KBM-7 (cell line): ENCODE measurements at places on chromosomes 5 and 9.
A peak's percentile ranks its signal among the peaks of the same experiment; 100 is the strongest.

- no peak for DNase-seq
Observed at GRCh38 chr5:43854697-43855292, 251.8 kb downstream of the NNT start.

DNA sequence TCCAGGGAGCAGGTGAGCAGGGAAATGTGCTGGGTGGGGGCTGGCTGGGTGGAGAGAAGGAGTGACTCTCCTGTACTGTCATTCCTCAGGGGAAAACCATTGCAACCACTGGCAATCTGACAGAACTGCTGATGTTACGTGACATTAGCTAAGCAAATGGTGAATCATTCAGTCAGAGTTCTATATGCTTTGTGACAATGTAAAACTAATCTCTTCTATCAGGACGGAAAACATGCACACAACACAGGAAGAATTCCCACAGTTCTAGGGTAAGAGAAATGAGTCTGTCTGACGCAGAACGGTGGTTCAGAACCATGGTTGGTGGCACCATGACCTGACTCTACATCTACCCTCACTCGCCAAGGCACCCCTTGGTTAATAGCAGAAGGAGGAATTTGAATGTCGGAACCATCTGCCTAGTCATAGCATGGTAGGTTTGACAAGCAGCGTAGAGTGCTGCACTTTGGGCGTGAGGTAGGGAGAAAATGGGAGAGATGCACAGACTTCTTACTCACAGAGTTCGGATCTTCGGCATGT lies 243.6 kb upstream of the PANK3 start:
- no peak for DNase-seq

GRCh38 chr5:16856531-16856930 lies 79.6 kb downstream of the MYO10 start:
- no peak for DNase-seq

GRCh38 chr9:35226651-35227050 lies 64.8 kb downstream of the UNC13B start:
- no peak for DNase-seq

GRCh38 chr5:150758203-150758530 lies 650 bp downstream of the DCTN4 start:
- DNase-seq = no peak

- DNase-seq = no peak
Observed at GRCh38 chr5:91006713-91007112, 376.4 kb downstream of the ARRDC3 start.

GRCh38 chr5:1519631-1520210 lies 4.0 kb downstream of the LPCAT1 start:
- DNase-seq = no peak

- DNase-seq = no peak
Observed at GRCh38 chr5:55429613-55430253, 105.0 kb downstream of the PLPP1 start.

DNA sequence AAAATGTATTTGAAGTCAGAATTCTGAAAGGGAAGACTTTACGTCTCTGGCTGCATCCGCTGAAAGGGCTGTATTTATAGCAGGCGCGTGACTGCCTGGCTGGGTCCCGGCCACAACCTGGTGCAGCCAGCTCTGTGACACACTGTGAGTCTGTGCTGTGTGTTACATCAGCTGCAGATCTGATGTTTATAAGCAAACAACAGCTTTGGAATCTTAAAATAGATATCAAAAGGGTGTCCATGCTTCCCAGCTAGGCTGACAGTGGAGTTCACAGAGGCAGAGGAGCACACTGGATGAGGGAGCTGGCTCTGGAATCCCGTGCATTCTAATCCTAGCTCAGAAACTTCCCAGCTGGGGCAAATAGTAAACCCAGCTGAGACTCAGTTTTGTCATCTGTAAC lies 433.4 kb upstream of the BRINP1 start:
- DNase-seq = no peak

- no peak for DNase-seq
Observed at GRCh38 chr5:124880903-124881697, 134.7 kb upstream of the ZNF608 start.

DNA sequence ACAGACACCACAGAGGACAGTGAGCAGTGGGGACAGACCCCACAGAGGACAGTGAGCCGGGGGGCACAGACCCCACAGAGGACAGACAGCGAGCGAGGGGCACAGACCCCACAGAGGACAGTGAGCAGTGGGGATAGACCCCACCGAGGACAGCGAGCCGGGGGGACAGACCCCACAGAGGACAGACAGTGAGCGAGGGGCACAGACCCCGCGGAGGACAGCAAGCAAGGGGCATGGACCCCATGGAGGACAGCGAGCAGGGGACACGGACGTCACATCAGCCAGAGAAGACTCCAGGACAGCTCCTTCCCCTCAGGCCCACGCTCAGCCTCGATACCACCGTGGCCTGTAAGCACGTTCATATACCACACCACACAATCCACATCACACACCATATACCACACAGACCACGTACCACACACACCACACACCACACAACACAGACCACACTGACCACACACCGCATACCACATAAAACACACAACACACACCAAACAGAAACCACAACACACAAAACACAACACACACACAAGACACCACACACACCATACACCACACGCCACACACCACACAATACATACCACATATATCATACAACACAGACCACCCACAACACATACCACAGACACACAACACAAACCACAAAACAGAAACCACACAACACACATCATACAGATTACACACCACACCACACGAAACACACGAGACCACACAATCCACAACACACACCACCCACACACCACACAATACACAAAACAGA lies 5.2 kb upstream of the ZDHHC11 start:
- no peak for DNase-seq

- no peak for DNase-seq
Observed at GRCh38 chr5:31901807-31902530, 263.0 kb downstream of the PDZD2 start.

DNA sequence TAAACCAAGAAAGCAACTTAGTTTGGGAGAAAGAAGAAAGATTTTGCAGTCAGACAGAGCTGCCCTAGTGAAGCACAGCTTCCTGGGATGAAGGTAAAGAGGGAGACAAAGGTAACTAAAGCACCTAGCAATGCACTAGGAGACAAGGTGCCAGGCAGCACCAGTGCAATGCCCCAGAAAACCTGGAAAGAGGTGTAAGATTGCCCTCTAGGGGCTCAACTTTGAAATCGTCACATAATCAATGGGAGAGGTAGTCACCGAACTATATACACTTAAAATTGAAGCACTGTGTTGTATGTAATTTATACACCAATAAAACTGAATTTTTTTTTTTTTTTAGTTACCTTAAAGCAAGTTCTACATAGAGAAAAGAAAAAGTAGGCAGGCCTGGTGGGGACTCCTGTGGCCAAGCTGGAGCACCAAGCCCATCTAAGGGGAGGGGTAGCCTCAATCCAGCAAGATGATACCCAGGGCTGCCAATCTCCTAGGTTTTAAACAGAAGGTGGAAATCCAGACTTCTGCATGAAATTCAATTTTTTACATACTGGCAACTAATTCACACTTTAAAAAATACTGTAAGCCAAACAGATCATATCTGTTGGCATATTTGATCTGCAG lies 48.2 kb downstream of the CDK5RAP2 start:
- peak; percentile 35 for DNase-seq

DNA sequence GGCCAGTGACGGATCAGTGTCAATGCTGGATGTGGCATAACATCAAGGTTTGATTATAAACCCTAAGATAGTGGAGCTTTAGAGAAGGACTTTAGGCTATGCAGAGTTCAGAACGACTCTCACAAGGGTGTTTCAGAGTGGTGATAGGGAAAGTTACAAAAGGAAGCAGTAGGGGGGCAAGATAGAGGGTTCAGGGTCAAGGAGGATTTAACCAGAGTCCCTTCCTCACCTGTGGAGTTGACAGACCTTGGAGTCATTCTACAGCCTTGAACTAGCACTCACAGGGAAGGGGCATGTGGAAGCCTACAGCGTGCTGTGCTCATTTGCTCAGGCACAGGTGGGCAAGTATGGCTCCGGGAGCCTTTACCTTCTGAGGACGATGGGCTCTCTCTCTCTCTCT lies 7.9 kb downstream of the DMRT1 start:
- DNase-seq = no peak

DNA sequence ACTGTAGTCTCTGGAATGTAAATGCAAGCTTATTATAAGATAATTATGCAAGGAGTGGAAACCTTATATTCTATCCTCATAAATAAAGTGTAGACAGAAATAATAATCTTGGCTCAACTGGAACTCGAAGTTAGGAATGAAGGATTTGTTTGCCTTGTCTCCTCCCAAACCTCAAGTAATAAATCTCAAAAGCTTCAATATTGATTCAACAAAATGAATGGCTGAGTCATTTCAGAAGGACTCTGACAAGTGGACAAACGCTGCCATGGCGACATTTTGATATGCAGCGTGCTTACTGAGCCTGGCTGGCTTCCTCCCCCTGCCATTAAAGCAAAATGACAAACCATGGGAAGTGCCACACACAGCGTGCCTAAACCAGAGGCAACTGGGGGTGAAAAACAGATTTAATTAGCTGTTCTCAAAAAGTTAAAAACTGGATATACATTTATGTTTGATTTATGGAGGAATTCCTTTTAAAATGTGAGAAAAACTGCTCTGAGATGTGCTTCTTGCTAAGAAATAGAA lies 10.5 kb upstream of the ADGRV1 start:
- DNase-seq = no peak

DNA sequence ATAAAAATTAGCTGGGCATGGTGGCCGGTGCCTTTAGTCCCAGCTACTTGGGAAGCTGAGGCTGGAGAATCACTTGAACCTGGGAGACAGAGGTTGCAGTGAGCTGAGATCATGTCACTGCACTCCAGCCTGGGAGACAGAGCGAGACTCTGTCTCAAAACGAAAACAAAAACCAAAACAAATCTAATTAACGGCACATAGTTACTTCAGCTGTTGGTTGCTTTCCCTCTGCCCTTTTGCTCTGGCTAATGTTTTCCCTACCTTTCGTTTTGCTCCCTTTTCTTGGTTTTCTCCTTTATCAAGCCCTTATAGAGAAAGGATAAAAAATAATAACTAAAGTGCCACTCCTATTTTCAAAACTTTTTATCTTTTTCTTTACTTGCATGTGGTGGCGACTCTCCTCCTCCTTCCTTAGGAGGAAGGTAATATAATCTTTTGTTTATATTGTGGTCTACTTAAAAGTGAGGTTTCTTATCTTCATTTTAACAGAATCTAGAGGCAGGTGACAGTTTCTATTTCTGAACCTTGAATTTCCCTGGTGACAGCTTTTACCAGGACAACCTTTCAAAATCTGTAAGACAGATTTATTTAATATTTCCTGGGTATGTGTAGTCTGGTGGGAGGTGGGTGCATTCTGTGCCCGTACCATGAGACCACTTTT lies 125.4 kb downstream of the ARHGEF28 start:
- DNase-seq = peak; percentile 10
